ENCODE measurements at places on chromosomes 1 and 21. TPM values are rescaled to one million over a fixed set of nuclear protein-coding genes. Genes with fewer than 3 reads are reported as not detected.

Gene ARTN
- polyA plus RNA-seq, result 1.0 TPM

Gene UBL4B
- polyA plus RNA-seq, result not detected

Gene HPDL
- 1.1 TPM for polyA plus RNA-seq

Gene SLFNL1
- 0.48 TPM for polyA plus RNA-seq

Gene CREB3L4
- polyA plus RNA-seq, result 13.8 TPM

Gene S100A9
- polyA plus RNA-seq, result 24.5 TPM

Gene MAEL
- polyA plus RNA-seq, result 0.32 TPM

Gene TESK2
- 2.4 TPM for polyA plus RNA-seq

Gene THBS3
- 73.2 TPM for polyA plus RNA-seq

Gene UBE2U
- polyA plus RNA-seq, result not detected

Gene TBX19
- 0.99 TPM for polyA plus RNA-seq

Gene LCE2D
- not detected for polyA plus RNA-seq

Gene KRTAP10-2
- polyA plus RNA-seq, result not detected

Gene TDRD5
- polyA plus RNA-seq, result not detected

Gene TRABD2B
- polyA plus RNA-seq, result 7.0 TPM

Gene ADAMTS5
- polyA plus RNA-seq, result 19.3 TPM

Gene ATP6V1G3
- polyA plus RNA-seq, result not detected

Gene HRNR
- 0.21 TPM for polyA plus RNA-seq

Gene ACTN2
- 1,780 TPM for polyA plus RNA-seq

Gene CYYR1
- 18.1 TPM for polyA plus RNA-seq

Gene FCN3
- not detected for polyA plus RNA-seq

Gene PYHIN1
- polyA plus RNA-seq, result 0.10 TPM

Gene ARHGAP29
- 55.3 TPM for polyA plus RNA-seq

Gene RNU1-1
- polyA plus RNA-seq, result not detected

Gene SNX27
- 26.2 TPM for polyA plus RNA-seq

Gene CACNA1E
- polyA plus RNA-seq, result 0.22 TPM

Gene LRIG2
- 15.4 TPM for polyA plus RNA-seq

Gene TNFRSF25
- 13.9 TPM for polyA plus RNA-seq
